ENCODE measurements at places on chromosomes 7 and 10.

- DNase-seq: no peak
Measured at GRCh38 chr10:86652361-86653202, 1.8 kb upstream of the OPN4 start.

DNA sequence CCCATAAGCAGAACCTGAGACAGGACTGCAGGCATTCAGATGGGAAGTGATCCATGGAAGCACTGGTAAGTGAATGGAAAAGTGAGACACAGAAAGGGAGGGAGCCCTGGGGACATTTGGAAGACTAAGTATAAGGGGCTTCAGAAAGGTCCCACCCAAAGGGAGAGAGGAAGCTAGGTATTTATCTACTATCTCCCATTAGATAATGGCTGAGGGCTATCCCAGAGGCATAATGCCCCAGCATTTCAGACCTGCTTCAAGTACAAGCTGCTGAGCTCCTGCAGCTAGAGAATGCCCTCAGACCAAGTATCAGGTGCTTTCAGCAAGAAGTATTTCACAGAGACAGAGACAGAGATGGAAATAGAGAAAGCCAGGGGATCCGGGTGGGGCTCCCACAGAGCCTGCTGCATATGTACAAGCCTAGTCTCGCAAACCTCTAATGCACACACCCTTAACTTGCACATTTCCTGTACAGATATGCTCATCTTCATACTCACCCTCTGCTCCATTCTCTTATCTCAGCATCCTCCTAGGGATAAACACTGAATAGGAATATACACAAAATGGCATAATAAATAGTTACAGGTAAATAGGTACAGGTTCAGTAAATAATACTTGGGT is 20.2 kb downstream of the KDM7A start:
- no peak for DNase-seq

- DNase-seq: no peak
Measured at GRCh38 chr10:127600479-127600878, 51.4 kb downstream of the NPS start.

- DNase-seq: no peak
Measured at GRCh38 chr10:83222832-83223742, 916.2 kb upstream of the GHITM start.

DNA sequence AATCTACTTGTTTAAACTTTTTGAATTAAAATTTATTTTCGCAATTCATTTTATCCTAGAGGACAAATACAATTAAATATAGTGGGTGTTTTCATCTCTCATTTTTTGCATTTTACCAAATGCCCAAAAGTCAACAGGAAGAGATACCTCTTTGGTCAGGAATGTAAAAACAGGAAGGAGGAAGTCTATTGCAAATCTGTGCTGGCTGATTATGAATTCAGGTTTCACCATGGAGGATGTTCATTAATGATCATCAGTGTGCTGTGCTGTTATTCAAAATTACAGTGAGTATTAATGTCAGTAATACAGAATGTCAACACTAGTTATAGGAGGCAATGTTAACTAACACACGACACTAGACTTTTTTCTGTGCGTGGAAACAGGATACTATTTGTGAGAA is 24.7 kb downstream of the EXOC6 start:
- no peak for DNase-seq

GRCh38 chr10:104922810-104923209 is 281.7 kb downstream of the SORCS3 start:
- no peak for DNase-seq

DNA sequence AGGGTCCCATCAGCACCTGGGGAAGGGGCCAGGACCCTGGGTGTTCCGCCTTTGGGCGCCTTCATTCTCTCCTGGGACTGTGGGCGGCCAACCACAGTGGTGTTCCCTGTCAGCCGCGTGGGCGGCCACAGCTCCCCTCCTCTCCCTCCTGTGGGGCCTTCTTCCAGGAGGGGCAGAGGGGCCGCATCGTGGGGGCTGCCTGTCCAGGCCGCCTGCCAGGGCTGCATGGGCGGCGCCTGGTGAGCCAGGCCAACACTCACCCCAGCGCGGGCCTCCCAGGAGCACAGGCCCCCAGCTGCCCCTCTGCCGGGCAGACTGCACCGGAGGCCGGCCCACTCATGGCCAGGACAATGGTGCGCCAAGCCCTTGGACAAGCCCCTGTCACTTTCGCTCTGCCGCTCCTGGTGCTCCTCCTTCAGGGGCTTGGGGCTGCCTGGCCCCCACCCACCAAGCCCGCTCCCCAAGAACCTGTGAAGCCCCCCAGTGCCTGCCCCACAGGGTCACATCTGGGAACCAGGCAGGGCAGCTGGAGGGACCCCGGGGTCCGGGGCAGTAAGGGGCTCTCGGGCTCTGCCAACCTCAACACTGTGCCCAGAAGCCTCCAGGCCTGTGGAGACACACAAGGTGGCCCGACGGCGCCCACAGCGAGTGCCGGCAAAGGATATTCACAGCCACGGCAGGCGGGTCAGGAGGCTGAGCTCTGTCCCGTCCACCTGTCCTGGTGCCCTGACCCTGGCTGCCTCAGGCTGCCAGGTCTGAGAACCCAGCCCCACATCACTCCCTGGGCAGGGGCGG is 42.8 kb downstream of the AP5Z1 start:
- DNase-seq: no peak

GRCh38 chr7:121298831-121299239 is 30.0 kb upstream of the WNT16 start:
- no peak for DNase-seq

DNA sequence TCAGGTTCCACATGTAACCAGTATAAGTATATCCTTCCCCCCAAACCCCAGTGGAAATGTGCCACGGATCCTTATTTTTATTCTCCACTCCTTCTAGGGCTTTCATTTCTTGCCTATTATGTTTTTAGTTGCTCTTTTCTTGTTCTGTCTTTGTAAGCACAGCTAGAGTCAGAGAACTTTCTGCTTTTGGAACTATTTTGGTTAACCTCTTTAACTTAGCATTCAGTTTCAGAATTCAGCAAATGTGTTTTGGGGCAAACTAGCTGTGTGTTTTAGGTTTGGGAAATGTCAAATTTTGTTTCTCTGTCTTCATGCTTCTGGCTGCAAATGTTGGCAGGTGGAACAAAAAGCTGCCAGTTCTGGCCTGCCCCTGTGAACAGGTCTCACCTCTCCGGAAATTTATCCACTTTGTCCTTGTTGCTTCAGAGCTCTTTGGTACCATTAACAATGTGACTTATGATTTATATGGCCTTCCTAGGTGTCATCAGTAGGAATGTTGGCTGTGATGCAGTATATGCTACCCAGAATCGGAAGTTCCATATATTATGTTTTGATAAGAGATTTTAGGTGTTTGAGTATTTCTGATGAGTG is 156.1 kb downstream of the ADK start:
- DNase-seq: no peak

DNA sequence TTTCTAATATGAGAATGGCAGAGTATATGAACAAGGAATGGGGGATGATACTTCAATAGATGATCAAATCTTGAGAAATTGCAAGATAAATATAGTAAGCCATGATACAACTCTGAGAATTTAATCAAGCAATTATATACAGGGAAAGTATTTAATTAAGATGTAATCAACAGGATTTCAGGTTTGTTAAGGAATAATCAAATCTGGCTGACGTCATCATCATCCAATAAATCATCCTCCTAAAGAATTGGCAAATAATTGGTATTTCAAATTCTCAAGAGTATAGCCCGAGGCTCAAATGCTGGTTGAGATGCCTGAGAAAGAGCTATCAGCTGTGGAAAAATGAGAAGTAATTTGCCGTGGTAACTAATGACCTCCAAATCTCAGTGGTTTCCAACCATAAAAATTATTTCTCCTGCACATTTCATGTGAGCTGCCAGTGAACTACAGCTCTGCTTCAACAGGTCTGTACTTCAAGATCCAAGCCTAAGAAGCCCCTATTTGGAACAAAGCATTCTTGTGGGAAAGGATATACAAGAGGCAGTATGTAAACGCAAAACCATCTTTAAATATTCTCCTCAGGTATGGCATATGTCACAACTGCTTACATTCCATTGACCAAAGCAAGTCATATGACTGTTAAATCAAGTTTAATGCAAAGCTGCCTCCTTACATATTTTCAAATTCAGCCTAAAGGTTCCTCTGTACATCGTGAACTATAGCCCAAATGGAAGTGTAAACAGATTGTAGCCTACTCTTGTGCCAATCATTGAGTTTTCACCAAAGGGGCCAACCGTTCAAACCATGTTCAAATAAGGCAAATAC is 503.0 kb downstream of the KIF20B start:
- DNase-seq: no peak

DNA sequence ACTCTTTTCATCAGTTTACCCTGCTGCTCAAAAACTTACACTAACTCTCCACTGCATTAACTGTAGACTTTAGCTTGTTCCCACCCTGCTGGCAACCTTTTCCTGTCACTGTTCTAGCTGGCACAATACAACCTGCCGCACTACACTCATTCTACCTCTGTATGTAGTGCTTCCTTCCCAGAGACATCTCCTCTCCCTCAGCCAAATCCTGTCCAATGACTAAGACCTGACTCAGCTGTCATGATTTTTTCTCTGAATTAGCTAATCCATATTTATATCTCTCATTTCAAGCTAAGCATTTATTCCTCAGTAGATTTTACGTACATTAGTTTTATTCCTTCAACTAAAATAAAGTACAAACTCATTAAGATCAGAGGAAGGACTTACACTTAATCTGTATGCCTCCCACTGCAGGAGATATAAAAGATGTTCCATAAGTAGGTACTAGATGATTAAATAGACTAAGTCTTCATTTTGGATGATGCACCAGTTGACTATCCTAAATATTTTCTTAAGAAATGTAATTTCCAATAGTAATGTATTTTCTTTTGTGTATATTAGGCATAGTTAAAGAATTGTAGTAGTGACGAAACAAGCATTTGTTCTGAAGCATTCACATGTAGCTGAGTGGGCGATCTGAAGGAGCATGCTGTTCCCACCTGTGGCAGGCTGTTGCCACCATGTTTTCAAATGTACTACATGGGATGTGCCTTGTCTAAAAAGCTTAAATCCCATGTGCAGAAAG is 189.1 kb downstream of the SKAP2 start:
- no peak for DNase-seq

GRCh38 chr7:64640504-64640903 is 25.4 kb upstream of the ZNF107 start:
- no peak for DNase-seq

- DNase-seq: no peak
Measured at GRCh38 chr7:41403291-41403690, 299.6 kb downstream of the INHBA start.

DNA sequence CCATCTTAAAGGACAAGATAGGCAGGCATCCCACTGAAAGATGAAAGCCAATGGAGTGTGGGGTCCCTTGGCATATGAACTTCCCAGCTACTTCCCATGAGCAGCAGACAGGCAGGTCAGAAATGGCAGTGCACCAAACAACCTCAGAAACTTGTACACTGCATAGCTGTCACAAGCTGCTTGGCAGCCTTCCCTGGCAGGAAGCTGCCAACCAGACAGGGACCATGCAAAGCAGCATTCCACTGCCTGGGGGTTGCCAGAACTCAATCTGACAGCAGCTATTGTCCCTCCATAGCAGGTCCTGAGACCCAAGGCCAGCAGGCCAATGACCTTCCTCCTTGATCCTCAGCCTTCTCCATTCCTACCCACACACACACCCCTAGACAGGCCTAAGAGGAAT is 139.5 kb downstream of the PLCE1 start:
- DNase-seq: no peak

GRCh38 chr10:6201516-6201975 is 1.2 kb upstream of the PFKFB3 start:
- peak; percentile 73 for DNase-seq

DNA sequence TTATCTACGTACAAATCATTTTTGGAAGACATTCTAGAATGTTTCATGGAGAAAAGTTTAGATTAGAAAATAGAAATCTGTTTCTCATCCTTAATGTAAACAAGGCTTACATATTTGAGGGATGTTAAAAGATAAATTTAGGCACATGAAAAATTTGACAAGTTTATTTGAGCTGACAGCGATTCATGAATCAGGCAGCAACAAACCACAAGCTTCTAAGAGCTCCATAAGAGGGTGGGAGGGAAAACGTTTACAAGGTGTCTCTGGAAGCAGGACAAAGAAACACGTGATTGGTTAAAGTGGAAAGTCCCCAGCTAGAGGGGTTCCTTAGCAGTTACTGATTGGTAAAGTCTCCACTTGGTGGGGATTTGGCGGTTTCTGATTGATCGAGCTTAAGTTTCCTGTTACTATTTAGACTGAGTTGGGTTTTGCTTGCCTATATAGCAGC is 228.9 kb upstream of the PITRM1 start:
- no peak for DNase-seq

DNA sequence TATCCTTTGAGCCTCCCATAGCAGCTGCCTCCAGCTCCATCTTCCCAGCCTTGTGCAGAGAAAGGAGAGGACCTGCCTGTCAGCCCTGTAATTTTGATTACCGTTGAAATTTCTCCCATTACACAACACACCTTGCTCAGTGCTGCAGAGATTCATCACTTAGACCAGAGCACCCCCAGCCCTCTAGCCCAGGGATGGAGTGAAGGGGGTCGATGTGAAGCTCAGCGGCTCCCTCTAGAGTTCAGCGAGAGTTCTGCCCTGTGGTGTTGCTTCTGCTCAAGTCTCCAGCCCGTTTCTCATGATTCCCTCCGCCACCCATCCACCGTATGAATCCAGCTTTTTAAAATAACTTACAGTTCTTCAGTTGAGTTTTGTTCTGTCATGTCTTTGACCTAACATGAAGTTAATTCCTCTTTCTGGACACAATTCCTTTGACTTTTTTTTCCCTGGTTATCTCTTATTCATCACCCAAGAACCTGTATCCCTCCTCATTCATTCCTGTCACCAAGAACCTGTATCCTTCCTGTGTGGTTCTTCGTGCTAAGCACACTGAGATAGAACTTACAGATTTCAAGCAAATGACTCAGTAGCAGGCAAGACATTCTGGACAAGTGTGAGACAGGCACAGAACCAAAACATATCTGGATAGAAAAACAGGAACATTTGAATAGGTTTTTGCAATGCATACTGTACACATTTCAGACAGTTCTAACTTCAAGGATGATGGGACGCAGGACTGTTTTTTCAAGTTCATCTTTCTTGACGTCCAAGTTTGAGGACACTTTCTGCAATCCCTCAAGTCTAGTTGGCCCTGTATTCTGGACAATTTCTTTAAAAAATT is 35.0 kb upstream of the ZNF32 start:
- DNase-seq: no peak

DNA sequence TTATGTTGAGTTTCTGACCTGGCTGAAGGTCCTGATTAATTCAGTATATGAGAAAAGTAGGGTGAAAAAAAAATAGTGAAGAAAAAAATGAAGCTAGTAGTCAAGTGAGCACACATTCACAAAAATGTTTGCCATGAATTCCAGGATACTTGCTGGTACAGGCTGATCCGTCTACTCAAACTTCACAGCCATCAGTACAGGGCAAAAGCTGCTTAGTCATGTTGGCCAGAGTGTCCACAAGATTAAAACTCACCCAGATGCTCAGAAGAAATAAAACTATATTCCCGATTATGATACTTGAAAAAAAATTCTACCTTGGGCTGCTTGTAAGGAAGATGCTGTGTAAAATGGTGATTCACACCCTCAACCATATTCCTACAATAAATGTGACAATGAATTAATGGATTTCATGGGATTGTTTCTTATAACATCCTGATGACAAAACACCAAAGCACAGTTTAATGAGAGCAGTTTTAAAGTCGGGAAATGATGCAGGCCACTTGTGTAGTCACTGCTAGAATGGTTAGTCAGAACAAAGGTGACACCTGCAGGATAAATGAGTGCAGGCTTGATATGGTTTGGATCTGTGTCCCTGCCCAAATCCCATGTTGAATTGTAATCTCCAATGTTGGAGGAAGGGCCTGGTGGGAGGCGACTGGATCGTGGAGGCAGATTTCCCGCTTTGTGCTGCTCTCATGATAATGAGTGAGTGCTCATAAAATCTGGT is 49.2 kb upstream of the ANKRD1 start:
- no peak for DNase-seq

GRCh38 chr7:105600720-105601550 is 19.6 kb upstream of the EFCAB10 start:
- no peak for DNase-seq

Measured in activated gamma-delta T cell treated with Interleukin-2 at 50 U/mL for 16 hours (primary cell).